ENCODE measurements at places on chromosomes 5 and 9.

DNA sequence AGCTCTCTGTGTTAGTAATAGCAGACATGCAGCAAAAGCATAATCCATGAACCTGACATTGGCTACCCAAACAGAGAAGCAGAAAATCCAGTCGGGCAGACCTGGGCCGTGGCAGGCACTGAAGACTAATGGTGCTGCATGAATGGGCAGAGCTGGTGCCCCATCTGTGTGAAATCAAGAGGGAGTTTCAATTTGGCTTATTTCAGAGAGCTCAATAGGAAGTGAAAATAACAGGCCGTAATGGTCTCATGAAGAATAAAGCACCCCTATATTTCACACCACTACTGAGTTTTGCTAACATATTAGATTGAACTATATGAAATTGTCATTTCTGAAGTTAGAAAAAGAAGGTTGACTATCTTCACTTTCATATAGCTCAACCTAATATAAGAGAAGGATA is 149.7 kb downstream of the ENC1 start:
- no peak for DNase-seq

DNA sequence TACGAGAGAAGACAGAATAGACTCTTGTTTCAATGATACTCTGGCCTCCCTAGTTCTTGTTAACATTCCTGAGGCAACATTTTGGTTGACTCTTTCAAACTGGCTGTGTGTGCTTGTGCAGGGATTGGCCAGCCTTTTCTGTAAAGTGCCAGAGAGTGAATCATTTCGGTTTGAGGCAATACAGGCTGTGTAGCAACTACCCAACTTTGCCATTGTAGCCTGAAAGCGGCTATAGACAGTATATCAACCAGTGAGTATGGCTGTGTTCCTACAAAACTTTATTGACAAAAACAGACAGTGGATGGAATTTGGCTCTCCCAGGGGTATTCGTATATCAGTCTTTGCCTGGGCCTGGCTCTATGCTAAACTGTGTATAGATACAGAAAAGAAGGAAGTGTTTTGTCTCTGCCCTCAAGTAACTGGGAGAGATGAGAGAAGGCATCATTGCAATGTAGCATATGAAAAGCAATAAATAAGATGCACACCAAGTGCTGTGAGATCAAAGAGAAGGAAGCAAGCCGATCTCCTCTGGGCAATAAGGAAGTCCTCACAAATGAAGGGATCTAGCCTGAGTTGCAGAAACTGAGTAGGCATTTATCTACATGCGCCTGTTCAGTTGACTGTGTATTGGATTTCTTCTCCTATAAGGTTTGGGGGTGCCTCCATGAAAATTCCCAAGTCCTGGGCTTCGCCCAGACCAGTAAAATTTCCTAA is 568.0 kb upstream of the KLF4 start:
- DNase-seq: no peak

DNA sequence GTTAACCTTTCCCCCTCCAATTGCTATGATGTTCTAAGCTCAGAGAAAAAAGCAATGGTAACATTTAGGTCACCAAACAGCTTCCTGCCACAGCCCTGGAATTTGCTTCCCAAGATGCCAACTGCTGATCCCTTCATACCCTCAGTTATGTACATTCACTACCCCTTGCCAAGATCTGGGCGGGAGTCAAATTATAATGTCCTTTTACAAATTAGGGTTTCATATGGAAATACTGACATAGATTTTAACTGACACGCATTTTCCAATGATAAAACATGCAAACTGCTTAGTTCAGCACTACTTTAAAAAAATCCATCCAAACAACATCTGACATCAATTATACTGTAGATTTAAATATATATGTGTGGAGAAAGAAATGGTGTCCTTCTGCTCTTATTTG is 5.0 kb downstream of the LOX start:
- no peak for DNase-seq

DNA sequence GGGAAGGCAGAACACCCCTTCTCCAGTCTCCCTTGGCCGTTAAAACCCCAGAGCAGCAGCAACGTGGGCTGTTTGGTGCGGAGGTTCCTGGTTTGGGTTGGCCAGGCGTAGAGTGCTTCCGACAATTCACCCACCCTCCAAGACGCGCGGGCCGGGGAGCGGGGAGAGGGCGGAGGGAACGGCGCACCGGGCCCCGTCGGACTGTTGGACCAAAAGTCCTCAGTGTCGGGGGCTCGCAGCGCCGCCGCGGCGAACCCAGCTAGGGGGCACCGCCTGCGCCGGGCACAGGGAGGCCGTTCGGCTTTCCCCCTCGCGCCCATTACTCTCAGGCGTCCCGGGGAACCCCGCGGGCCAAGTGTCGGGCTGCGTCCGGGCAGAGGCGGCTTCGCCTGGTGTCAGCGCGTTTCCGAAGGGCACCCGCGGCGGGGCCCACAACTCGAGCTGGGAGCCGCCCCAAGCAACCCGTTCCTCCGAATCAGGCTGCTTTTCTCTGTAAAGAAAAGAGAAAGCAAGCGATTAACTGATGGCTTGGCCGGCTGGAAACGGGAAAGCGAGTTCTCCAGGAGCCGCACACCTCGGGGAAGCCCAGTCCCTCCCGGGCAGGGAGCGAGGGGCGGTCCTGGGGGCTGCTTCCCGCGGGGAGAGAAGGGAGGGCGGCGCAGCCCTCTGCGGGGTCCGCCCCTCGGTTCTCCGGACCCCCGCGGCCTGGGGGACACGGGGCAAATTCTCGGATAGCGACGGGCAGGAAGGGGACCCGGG is 145.5 kb downstream of the ERCC6L2 start:
- peak; percentile 21 for DNase-seq

DNA sequence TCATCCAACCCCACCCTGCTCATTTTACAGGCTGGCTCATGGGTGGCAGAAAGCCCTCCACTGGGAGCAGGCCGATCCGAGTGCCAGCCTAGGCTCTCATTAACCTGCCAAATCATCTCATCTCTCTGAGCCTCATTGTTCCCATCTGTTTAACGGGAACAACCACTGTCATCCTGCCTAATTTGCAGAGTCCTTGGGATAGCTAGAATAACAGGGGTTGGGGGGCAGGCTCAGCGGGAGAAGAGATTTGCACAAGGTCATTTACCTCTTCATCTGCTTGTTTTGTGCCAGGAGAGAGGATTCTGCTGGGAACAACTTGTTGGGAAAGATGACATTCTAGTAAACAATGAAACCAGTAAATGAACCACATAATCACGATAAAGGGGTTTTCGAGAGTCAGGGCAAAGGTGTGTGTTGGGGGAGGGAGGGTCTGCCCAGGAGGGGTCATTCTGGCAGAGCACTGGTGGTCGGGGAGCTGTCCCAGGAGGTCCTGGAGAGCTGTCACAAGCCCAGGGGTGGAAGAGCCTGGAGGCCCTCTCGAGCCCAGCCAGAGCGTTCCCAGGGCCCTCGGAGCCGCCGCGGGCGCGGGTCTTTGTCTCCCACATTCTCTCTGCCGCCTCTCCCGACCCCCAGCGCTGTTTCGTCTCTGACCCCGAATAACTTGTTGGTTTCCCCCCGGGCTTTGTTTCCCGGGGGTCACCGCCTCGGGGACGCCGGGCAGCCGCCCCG is 22.8 kb upstream of the NDST1 start:
- DNase-seq: no peak

GRCh38 chr9:137173796-137174664 is 2.2 kb upstream of the TMEM210 start:
- DNase-seq: no peak

DNA sequence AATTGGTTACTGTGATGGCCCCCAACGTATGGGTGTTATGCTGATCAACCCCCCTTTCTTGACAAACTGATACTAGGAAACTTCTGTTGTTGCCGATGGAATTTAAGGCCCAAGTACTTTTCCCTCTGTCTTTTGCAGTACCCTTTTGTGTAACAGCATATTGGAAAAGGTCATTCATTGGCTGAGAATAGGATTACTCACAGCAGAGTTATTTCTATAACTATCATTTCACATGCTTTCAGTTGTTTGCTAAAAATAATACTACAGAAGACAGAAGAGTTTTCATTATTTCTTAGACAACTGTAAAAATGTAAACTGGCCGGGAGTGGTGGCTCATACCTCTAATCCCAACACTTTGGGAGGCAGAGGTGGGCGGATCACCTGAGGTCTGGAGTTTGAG is 329.5 kb downstream of the KIAA0825 start:
- DNase-seq: no peak

- no peak for DNase-seq
Measured at GRCh38 chr5:160349935-160350303, 20.5 kb downstream of the C1QTNF2 start.

GRCh38 chr5:179298181-179298993 is 46.9 kb downstream of the ADAMTS2 start:
- no peak for DNase-seq
